ENCODE measurements at places on chromosomes 12 and 14.

DNA sequence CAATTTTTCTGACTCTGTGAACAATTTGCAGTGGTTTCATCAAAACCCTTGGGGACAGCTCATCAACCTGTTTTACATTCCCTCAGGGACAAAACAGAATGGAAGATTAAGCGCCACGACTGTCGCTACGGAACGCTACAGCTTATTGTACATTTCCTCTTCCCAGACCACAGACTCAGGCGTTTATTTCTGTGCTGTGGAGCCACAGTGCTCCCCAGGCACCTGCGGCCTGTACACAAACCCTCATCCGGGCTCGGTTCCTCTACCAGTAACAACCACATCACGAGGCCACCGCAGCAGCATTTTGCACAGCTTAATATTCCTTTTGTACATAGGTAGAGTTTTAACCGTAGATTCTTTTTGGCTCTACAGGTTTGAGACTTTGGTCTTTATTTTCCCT lies 397.4 kb upstream of the OR4E1 start:
- DNase-seq = no peak

DNA sequence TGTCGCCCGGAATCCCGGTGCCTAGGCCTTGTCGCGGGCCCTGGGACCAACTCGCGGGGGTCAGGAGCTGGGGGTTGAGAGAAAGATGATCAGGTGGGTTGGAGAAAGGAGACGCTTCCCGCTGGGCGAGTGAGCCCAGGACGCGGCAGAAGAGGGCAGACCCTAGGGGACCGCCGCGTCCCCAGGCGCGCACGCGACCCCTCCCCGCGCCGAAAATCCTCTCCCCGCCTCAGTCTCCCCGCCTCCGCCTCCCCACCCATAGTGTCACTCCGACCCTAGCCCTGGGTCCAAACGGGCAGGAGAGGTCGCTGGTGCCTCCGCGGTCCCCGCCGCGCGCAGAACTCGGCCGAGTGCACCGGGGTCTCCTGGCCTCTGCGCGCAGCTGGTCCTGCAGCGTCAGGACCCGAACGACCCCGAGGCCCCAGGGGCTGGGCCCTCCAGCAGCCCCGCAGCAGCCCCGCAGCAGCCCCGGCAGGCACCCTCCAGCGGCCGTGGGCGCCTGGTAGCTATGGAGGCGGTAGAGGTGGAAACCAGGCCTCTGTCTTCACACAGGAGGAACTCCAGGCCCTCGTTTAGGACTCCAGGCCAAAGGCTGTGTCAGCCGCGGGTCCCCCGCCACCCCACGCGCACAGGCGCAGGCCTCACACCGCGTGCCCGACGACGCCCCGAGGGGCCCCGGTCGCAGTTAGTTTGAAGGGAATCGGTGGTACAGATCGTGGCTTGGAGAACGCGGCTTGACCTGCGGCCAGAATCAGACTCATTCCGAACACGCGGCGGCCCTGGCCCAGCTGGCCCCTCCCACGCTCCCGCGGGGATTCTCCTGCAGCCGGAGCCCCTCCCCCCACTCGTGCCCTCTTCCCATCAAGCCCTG lies 60.1 kb upstream of the EIF5 start:
- DNase-seq = no peak

DNA sequence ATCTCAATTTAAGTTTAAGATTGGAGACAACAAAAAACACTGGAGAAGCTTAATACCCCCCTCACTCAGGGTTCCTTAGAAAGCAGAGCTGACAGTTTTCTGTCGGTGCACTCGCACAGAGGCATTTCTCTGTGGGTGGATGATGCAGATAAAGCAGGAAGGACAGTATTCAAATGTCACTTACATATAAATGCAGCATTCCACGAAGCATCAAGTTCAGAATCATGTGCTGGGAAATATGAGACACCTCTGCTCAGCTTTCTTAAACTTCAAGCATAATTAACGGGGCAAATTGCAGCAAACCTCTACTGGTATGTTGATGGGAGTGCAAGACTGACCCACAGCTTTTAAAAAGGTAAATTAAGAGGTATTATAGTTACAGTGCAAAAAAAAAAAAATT lies 68.7 kb downstream of the DICER1 start:
- no peak for DNase-seq

DNA sequence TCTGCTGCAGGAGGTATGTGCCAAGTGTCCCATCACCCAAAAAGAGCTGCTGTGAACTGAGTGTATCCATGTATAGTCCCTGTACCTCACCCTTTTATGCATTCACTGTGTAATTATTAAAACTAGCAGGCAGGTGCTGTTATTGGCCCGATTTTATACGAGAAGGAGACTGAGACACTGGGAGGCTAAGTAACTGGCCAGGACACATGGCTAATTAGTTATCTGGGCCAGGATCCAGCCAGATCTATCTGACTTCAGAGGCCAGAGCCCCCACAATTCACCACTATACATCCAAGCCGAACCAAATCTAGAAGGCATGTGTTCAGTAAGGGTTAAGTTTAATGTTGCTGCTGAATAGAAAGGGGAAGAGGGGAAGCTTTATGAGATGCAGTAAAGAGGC lies 73.4 kb downstream of the FRMD6 start:
- no peak for DNase-seq

DNA sequence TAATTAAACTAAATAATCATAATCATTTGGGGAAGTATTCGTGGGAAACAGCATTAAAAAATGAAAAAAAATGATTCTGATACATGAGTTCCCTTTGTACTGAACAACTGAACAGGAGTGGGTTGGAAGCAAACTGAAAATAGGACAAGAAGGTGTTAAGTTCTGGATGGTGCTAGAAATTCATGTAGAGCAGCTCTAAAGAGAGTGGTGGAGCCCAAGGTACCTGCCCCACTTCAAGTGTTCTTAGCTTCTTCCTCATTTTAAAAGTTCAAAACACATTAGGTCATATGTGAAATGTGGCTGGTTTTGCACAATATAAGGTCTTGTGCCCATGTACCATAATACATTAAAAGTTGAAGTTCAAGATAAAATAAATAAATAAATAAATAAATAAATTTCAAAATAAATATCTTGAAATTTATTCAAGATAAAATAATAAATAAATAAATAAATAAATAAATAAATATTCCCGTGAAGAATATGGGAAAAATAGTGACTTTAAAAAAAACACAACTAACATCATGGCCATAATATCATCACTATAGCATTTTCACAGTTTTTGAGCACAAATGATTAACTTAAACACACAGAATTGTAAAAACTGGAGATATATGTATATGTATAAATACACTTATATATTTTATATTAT lies 191.5 kb upstream of the PRKD1 start:
- no peak for DNase-seq

GRCh38 chr12:47775100-47775911 lies 2.3 kb downstream of the SLC48A1 start:
- no peak for DNase-seq

- no peak for DNase-seq
Observed at GRCh38 chr12:15910468-15910863, 666 bp upstream of the DERA start.

DNA sequence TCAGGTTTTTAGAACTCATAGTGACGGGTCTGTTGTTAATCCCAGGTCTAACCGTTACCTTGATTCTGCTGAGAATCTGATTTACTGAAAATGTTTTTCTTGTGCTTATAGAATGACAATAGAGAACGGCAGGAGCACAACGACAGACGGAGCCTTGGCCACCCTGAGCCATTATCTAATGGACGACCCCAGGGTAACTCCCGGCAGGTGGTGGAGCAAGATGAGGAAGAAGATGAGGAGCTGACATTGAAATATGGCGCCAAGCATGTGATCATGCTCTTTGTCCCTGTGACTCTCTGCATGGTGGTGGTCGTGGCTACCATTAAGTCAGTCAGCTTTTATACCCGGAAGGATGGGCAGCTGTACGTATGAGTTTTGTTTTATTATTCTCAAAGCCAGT lies 34.4 kb downstream of the PSEN1 start:
- DNase-seq = no peak

DNA sequence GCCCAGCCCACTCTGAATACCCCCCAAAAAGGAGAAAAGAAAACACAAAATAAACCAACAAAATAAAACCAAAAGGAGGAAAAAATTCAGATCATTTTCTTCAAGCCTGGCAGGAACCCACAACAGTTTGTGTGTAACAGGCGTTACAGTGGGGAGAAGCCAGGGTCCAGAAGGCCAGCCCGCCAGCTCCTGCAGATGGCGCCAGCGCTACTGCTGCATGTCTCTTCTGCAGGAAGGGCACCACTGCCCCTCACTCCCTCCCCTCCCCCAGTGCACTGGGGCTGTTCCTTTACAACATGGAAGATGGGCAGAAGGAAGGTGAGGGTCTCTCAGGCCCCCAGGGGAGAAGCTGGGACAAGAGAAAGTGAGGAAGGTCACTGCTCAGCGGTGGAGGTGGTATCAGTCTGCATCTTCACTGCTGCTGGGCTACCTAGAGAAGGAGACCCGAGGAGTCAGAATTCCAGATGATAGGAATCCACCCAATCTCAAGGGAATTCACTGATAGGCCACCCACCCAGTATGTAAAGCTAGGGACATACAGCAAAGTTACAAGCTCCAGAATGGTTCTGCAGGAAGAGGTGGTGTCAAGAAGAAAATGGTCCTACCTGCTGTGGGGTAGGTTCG lies 2.3 kb upstream of the NOP2 start:
- no peak for DNase-seq

DNA sequence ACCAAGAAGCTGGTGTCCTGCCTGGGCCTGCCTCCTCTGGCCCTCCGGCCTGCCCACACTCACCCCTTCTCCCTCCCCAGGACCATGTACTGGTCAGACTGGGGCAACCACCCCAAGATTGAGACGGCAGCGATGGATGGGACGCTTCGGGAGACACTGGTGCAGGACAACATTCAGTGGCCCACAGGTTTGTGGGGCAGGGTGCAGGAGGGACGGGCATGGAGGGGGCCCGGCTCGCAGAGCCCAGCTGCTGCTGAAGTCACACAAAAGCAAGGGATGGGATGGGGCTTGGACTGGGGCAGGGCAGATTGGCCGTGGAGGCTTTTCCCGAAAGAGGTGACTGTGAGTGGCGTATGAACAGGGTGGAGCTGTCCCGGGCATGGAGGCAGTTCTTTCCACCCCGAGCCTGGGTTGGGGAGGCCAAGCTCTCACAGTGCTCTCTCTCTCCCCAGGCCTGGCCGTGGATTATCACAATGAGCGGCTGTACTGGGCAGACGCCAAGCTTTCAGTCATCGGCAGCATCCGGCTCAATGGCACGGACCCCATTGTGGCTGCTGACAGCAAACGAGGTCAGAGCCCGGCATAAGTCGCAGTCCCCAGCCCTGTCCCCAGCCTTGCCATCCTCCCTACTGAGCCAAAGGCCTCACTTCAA lies 7.8 kb upstream of the NXPH4 start:
- DNase-seq = no peak

DNA sequence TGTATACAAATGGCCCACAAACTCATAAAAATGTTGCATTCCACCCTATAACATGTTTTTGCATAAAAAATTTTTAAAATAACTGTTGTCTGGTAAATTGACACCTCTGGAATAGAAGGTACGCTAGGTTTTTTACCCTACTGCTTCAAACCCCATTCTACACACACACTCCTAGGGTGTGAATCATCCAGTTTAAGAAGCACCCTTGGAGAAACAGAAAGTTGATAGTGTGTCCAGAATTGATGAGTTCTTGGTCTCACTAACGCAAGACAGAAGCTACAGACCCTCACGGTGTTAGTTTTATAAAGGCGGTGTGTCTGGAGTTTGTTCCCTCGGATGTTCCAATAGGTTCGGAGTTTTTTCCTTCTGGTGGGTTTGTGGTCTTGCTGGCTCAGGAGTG lies 158.5 kb downstream of the KLRB1 start:
- DNase-seq = no peak

DNA sequence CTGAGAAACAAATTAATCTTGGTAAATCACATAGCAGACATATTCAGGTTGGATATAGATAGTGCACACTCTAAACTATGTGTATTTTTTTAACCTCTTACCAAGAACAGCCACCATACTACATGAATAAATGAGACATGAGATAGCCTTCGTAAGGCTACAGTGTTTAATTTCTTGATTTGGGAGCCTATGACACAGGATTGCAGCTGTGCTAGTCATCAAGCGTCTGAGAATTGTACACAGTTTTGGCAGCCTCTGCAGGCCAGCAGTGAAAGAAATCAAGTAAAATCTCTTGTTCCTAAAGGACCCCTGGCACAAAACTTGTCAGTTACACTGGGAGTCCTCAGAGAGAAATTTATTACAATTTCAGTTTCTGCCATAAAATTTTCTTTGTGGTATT lies 236.1 kb downstream of the C12orf50 start:
- DNase-seq = no peak
